ENCODE measurements at places on chromosomes 3 and 15. TPM values are rescaled to one million over a fixed set of nuclear protein-coding genes. Genes with fewer than 3 reads are reported as not detected.

GRCh38 chr3:187518207-187518606 is 150.0 kb downstream of the RTP4 start:
- no peak for DNase-seq

The MYEF2 gene
- 14.6 TPM for polyA plus RNA-seq

The TMC3 gene
- 0.15 TPM for polyA plus RNA-seq

DNA sequence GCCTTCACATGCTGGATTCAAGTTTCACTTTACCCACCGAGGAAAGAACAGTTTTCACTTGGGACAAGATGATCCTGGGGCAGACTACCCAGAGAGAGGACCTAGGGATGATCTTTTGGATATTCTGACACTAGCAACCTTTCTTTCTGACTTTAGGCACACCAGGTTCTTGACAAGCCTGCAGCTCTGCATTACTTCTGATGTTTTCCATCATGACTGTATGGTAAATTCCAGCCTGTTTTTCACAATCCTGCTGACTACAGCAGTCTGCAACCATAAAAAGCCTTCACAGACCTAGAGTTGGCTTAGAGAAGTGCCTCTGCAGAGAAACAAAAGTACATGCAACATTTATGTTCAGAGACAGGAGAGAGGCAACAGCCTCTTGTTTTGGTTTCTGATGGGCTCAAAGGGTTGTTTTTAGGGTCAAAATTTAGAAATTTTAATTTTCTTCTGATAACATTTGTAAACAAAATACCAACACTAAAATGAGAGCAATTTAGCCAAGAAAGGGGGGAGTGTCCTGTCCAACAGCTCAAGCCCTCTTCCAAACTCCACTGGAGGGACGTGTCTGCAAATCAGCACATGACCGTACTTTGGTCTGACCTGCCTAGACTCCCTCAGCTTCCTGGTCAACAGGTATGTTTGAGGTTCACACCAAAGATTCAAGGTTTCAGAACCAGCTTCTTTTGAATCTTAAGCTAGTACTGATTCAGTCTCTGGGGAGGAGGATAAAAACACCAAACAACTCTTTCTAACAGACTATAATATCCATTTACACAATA is 799 bp downstream of the ABI3BP start:
- peak; percentile 75 for DNase-seq

The ARGFX gene
- polyA plus RNA-seq = not detected

The UACA gene
- 219 TPM for polyA plus RNA-seq

The SCN11A gene
- 3.2 TPM for polyA plus RNA-seq

DNA sequence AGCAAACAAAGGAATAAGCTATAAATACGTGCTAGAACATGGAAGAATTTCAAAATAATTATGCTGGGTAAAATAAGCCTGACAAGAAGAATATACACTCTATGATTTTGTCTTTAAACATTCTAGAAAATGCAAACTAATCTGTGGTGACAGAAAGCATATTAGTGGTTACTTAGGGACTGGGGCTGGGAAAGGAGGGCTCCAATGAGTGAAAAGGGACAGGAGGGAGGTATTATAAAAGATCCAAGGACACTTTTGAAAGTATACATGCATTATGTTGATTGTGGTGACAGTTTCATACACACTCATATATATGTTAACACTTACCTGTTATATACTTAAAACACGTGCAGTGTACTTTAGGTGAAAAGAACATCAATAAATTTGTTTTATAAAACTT is 23.0 kb downstream of the MYH15 start:
- no peak for DNase-seq

DNA sequence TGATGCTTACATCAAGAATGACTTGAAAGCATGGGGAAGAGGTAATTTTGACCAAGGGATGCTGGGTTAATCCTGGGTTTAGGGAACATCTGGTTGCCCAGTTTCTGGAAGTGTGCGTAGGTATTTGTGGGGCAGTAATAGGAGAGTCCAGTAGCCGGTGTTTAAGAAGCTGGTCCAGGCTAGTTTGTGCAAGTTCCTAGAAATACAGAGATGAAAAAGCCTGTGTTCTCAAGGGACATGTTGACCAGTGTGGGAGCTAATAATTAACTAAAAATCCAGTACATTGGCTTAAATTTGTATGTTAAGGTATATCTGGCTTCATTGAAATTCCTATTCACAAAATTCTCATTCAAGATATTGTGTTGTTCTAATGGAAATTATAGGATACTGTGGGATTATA is 51.2 kb downstream of the UBE2E2 start:
- no peak for DNase-seq

The ROBO1 gene
- 74.6 TPM for polyA plus RNA-seq

The GNAT1 gene
- not detected for polyA plus RNA-seq

GRCh38 chr15:72168131-72168807 is 29.3 kb downstream of the GRAMD2A start:
- DNase-seq = peak; percentile 25

The PPP2R3A gene
- polyA plus RNA-seq = 73.4 TPM

The WDR53 gene
- polyA plus RNA-seq = 13.4 TPM

DNA sequence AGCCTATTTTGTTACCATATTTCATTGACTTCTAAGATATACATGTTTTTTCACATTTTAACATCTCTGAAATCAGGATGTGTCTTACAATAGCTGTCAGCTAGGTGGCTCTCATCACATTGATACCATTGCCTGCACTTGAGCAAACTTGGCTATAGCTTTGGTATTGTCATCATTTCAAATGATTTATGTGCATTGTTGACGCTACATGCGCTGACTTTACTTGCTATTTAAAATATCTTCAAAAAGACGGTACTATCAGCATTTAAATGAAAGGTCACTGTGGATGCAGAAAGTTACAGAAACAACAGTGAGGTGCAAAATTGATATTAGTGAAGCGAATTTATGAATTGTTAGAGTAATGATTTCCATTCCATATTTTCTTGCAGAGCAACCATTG is 54.0 kb upstream of the ABHD2 start:
- no peak for DNase-seq

GRCh38 chr3:14791343-14791945 is 27.3 kb upstream of the FGD5 start:
- DNase-seq = peak; percentile 63

The TRIM42 gene
- not detected for polyA plus RNA-seq

GRCh38 chr15:50315814-50316630 is 39.0 kb downstream of the GABPB1 start:
- peak; percentile 45 for DNase-seq

DNA sequence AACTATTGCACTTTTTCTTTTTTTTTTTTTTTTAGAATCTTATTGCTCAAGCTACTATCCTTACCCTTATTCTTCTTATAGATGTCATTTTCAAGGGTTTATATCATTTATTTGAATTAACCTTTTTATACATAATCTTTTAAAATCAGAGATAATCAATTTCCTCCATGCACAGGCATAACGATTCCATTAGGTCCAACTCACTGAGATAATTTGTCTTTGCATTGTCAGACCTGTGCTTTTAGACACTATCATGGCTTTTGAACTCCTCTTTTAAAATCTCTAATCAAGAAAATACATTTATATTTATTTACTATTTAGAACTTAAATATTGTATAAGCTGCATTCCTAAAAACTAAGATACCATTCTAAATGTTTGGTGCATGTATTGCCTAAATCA is 1454.9 kb downstream of the ZPLD1 start:
- DNase-seq = no peak

Data from muscle of arm (tissue), 14 donors.